Activated T-cell treated with anti-CD3 and anti-CD28 coated beads, Interleukin-2, amount 50 U/mL, for 1 hour (primary cell): ENCODE measurements at places on chromosomes 3 and 15.

DNA sequence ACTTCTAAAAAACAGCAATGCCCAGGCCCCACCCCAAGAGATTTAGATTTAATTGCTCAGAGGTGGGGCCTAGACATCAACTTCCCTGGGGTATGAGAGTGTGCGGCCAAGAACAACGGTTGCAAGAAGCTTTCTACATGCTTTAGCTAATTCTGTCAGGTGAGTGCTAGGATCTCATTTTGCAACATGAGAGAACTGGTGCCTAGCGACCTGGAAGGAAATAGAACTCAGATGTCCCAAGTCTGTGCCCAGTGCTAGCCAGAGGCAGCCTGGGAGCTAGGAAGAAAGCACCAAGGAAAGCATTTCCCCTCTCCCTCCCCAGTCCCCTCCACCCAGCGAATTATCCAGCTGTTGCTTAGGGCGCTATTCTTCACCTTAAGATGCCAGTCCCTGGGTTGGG lies 22.9 kb upstream of the HRH1 start:
- DNase-seq, result no peak

GRCh38 chr15:38705436-38706219 lies 141.0 kb upstream of the RASGRP1 start:
- no peak for DNase-seq

DNA sequence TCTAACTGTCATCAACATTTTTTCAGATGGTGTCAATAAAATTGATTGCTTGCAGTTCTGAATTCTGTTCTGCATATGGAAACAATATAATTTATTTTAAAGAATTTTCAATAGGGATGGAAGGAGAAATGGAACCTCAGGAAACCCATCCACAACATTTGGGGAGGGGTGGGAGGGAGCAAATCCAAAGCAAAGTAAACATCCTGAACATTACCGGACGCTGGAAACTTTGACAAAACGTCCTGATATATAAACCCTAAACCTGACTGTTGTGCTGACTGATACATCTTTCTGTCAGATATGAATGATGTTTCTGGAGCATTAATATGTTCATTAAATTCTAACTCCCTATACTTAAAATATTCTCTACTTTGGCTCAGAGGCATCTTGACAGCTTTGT lies 479.0 kb downstream of the FOXP1 start:
- DNase-seq, result no peak

- DNase-seq, result no peak
Measured at GRCh38 chr3:181727341-181728032, 15.8 kb downstream of the SOX2 start.

GRCh38 chr3:105976196-105976595 lies 107.4 kb upstream of the CBLB start:
- no peak for DNase-seq

DNA sequence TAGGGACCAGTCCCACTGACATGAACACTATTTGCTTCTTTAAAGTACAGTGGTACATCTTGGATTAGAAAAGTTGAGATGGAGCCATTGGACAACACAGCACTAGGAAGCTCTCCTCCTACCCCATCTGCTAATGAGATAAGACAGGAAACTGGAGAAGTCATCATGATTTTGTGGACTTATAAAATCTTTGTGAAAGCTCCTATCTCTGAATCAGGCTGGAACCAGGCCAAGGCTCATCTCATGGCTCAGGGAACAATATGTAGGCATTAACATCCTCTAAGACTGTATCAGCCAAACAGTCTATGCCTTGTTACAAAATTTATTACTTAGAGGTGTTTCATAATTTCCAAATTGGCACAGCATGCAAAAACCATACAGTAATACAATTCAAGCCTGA lies 84.1 kb downstream of the BOC start:
- DNase-seq, result no peak
